Stimulated activated CD8-positive, alpha-beta memory T cell treated with anti-CD3 and anti-CD28 coated beads, Interleukin-7, amount 100 ng/mL, for 1 hour (primary cell): ENCODE measurements at places on chromosomes 2 and 18.
A peak's percentile ranks its signal among the peaks of the same experiment; 100 is the strongest.

- no peak for DNase-seq
Observed at GRCh38 chr18:44840058-44840790, 159.5 kb downstream of the SETBP1 start.

DNA sequence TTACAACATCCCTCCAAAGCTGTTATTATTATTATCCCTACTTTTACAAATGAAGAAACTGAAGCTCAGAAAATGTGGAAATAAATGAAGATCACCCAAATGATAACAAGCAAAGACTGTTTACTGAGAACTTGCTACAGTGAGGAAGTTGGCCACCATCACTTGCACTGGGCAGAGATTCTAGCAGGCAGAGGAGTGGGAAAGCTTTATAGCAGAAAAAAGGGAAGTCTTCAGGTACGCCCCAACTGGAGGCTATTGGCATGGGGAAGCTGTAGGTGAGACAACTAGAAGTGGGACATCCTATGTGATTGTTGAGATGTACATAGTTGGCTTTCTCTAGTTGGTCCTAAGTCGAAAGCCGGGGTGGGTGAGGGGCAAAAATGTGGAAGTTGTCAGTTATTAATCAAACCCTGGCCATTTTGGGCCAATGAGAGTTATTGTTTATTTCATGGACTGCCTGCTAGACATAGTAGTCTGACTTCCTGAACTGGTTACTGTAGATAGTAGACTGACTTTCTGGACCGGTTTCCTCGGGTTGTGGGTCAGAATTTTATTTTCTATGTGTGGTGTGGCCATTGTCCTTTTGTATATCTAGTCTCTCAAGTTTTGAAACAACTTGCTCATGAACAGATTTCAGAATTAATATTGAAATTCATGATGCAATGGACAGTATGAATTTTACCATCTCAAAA lies 40.2 kb upstream of the STAT4 start:
- DNase-seq: no peak

GRCh38 chr2:67642046-67642382 lies 244.9 kb downstream of the ETAA1 start:
- no peak for DNase-seq

DNA sequence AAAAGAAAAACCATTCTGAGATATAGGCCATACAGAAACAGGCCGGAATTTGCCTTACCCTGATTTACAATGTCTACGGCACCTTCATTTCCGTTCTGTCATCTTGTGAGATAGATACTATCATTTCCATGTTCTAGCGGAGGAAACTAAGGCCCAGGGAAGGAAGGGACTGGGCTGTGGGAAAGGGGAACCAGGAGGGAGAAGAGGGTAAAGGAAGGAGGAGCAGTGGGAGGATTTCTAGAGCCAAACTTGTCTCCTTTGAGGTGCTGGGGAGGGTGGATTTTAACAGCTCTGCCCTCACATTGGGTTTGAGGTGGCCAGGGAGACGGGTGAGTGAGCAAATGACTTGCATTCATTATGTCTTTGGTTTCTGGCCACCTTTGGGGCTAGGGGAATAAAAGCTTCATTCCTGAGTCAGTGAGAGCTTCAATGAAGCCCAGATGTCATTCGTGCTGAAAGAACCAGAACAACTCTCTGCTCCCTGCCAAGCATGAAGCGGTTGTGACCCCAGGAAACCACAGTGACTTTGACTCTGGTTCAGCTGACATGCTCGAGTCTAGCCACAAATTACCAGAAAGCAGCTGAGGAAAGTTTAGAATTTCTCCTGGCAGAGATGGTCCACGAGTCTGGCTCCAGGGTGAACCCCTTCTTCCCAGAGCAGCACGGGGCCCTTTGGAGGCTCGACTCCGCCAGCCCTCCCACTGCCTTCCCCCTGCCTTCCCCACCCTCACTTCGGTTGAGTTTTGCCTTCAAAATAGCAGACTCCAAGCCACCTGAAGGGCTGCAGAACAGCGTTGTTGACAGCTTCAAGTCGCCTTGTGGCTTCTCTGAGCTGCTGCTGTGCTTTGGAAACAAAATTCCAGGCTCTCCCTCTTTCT lies 3.8 kb downstream of the ACTG2 start:
- DNase-seq: peak; percentile 17

GRCh38 chr2:232042911-232043574 lies 81.5 kb downstream of the DIS3L2 start:
- DNase-seq: no peak

GRCh38 chr2:227862741-227863588 lies 8.5 kb upstream of the DAW1 start:
- DNase-seq: no peak

- no peak for DNase-seq
Observed at GRCh38 chr2:106129150-106129549, 65.0 kb downstream of the UXS1 start.

DNA sequence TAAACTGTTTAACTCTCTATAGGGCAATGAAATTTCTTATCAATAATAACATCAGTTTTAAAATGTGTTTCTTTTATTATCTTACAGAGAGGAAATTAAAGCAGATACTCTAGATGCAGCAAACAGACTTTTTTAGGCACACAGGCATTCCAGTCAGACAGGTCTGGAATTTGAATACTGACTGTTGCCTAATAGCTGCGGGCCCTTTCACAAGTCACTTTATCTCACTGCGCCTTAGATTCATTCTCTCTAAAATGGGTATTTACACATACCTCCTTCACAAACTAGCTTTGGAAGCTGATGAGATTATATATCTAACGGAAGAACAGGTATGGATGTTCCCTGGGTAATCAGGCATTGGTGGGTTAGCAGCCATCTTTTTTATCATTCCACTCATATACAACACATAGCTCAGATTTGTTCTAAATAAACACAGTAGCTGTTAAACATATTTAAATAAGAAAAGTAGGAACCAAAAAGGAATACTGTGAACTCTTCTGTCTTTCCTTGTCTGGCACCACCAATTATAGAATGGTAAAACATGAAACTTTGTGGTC lies 104.2 kb downstream of the LRP2 start:
- no peak for DNase-seq

DNA sequence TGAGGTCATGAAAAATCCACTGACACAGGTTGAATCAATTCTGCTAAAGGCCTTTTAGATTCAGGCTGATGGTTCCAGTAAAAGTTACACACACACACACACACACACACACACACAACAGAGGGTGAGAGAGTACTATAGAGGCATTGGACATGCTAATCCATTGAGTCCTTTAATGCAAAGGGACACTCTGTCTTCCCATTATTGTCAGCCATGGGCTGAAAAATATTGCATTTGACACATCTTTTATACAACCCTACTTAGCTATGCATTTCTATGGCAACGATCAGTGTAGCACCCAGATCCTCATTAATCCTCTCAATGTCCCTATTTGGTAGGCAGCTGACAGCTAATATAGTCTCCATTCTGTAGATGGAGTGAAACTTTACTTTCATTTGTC lies 440.8 kb upstream of the RGPD4 start:
- no peak for DNase-seq

- DNase-seq: no peak
Observed at GRCh38 chr2:222756951-222757650, 85.6 kb downstream of the MOGAT1 start.

- no peak for DNase-seq
Observed at GRCh38 chr2:145875016-145875415, 1355.1 kb upstream of the ZEB2 start.

DNA sequence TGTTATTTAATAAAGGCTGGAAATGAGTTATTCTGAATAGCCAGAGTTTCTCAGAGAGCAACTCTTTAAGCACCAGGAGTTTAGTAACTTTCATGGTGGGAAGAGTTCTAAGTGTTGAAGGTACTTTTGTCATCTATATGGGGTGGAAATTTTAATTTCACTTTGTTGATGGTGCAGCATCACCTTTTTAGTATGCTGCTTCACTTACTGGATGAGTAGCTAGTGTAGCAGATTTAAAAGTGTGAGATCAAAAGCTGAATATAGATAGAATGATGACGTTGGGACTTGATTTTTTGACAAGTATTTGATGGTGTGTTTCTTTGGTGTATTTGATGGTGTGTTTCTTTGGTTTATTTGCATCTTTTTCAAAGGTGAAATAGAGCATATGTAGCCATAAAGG lies 47.3 kb downstream of the MAP4K4 start:
- DNase-seq: no peak

DNA sequence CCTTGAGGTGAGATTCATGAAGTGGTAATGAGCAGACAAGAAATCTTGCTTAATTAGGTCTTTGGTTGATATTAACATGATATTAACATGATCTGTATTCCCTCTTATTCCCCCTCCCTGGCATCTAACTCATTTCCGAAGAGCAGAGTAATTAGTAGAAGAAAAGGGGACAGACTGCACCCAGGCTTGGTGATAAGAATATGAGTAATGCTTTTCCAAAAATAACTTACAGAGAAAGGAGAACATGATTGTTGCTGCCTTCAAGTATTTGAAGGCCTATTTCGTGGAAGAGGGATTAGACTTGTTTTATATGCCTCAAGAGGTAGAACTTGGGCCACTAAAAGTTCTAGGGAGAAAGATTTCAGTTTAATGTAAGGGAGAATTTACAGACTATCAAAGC lies 130.6 kb upstream of the ATP5MC3 start:
- DNase-seq: no peak

GRCh38 chr2:15975676-15976075 lies 35.3 kb downstream of the MYCN start:
- no peak for DNase-seq

- DNase-seq: no peak
Observed at GRCh38 chr2:208529796-208530195, 123.2 kb downstream of the PTH2R start.

DNA sequence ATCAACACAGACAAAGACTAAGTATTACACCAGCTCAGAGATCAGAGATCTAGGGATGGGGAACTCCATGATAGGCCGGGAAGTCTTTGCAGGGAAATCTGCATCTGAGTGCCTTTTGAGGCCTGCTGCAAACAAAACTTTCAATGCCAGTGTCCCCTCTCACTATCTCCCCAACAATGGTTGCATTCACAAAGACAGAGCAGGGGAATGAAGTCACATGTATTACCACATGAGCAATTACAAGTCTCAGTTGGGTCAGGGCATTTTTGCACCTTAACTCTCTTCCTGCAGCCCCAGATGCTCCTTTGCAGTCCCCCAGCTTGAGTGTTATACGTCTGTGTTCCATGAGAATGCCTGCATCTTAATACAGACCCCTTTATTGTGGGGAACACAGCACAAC lies 1.8 kb upstream of the RNF144A start:
- no peak for DNase-seq

DNA sequence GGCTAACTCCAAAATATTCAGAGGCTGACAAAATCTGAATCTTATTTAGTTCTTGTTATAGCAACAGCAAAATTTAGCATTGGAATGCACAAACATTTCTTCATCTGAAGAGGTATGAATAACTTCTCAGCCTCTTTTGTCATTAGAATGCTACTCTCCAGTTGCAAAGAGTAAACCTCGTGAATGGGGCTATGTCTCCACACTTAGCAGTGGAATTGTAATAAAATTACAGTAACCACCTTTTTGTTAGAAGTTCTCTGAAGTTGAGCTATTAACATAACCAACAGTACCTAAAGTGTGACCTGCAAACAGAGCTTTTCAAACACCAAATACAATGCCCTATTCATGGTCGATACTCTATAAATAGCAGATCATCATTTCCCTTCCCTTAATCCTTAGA lies 50.2 kb upstream of the GALNT3 start:
- DNase-seq: no peak

GRCh38 chr2:49832555-49832954 lies 678.2 kb upstream of the FSHR start:
- DNase-seq: no peak

GRCh38 chr2:10383960-10384734 lies 64.0 kb downstream of the ODC1 start:
- no peak for DNase-seq

GRCh38 chr2:177631680-177632079 lies 239.1 kb downstream of the AGPS start:
- no peak for DNase-seq

DNA sequence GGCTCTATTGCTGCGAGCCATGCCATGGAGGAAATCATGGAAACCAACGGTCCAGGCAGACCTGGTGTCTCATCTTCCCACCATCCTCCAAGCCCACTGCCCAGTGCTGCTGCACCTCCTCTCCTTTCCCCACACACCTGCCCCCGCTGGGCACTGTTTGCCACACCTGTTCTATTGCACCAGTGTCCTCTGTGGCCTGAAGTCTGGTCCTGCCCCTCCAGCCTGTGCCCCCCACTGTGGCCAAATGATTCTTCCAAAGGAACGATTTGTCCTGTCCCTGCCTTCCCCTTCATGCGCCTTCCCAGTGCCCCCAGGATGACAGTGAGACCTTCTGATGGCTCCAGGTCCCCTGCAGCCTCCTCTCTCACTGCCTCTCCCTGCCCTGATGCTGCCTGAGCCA lies 101.9 kb upstream of the TWIST2 start:
- DNase-seq: no peak

DNA sequence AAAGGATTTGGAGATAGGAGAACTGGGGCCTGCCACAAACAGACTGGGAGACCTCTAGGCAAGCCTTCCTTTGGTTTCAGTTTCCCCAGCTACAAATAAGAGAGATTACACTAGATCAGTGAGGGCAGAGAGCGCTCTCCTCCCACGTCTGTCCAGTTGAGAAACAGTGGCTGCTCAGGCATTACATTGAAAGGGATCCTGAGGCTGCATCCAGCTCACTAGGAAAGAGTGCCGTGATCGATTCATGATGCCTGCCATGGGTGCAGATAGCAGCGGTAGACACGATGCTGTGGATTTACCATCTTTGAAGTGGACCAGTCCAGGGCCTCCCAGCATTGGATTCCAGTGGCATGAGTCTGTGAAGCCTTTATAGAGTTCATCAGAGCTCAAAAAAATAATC lies 62.6 kb downstream of the EN1 start:
- no peak for DNase-seq

- DNase-seq: no peak
Observed at GRCh38 chr2:97950329-97951154, 45.2 kb downstream of the TMEM131 start.

DNA sequence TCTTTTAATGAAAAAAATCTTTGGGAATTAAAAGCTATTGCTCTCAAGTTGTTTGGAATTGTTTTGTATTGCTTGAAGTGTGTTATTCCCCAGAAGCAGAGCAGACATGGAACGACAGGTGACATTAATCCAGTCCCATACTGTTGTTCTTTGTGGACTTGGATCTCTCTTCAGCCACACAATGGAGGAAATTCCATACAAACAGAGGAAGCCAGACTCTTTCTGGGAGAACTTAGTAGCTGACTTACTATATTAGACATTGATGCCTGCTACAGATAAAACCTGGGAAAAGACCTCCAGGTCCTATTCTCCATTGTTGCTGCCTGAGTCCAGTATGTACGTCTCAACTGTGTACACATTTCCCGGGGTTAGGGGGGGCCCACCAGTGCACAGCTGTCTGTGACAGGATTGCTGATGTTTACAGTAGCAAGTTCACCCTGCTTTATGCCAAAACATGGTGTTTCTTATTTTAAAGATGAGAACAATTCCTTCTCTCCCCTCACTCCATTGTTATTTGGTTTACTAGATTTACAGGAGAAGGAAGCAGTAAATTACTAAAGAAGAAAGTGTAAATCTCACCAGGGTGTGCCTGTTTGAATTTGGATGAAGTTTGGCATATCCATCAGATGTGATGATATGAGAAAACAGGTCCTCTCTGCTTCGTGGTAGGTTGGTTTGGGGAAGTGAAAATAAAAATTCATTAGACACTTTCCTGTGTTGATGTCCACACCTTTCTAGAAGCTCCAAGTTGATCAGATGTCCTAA lies 142.4 kb upstream of the RBBP8 start:
- no peak for DNase-seq
